ENCODE measurements at places on chromosomes 4 and X. TPM values are rescaled to one million over a fixed set of nuclear protein-coding genes. Genes with fewer than 3 reads are reported as not detected.

GRCh38 chr4:73443224-73443623, 7.2 kb downstream of the AFP start:
- no peak for DNase-seq

DNA sequence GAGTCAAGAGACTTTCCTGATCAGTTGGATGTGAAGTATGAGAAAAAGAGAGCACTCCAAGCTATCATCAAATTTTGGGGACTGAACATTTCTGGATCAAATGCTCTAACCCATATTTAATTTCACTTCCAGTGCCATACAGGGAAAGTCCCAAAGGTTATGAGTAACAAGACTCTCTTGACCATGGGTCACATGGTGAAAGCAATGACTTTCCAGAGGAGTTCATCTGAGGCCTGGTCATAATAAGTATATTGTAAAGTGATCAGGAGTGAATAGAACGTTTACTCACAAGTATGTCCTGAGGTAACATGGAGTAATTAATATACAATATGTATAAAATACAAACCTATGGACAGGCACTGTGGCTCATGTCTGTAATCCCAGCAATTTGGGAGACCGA, 40.7 kb upstream of the ARMCX5 start:
- DNase-seq: no peak

GRCh38 chrX:24207826-24208225, 58.3 kb downstream of the ZFX start:
- DNase-seq: no peak

DNA sequence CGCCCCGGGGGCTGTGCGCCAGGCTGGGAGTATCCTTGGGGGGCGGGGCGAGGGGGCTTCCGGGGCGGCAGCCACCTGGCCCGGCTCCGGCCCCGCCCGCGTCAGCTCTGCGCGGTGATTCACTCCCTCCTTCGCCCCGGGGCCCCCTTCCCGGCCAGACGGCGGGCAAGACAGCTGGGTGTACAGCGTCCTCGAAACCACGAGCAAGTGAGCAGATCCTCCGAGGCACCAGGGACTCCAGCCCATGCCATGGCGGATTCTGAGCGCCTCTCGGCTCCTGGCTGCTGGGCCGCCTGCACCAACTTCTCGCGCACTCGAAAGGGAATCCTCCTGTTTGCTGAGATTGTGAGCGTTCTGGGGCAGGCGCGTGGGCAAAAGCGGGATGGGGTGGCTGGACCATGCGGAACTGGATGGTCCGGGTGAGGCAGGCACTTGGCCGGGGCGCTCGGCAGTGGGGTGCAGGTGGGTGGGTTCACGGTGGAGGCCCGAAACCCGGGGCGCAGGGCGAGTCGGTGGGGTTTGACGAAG, at the start of gene PLP2:
Gene PLP2 (plus strand): TSS at position 147 of the 528 bp plus-strand sequence. CDS start 103 bp downstream, at position 250.
- no peak for DNase-seq

GRCh38 chrX:42399632-42400024, 378.3 kb downstream of the PPP1R2C start:
- DNase-seq: no peak

The HPGDS gene
- total RNA-seq: not detected

The SPATA4 gene
- not detected for total RNA-seq

The IGSF1 gene
- 12.5 TPM for total RNA-seq

The NMU gene
- 12.9 TPM for total RNA-seq

The CCDC160 gene
- total RNA-seq: 0.97 TPM
